ENCODE measurements at places on chromosomes 3 and 15.

GRCh38 chr3:147421184-147421912 is 12.2 kb downstream of the ZIC1 start:
- DNase-seq = no peak

DNA sequence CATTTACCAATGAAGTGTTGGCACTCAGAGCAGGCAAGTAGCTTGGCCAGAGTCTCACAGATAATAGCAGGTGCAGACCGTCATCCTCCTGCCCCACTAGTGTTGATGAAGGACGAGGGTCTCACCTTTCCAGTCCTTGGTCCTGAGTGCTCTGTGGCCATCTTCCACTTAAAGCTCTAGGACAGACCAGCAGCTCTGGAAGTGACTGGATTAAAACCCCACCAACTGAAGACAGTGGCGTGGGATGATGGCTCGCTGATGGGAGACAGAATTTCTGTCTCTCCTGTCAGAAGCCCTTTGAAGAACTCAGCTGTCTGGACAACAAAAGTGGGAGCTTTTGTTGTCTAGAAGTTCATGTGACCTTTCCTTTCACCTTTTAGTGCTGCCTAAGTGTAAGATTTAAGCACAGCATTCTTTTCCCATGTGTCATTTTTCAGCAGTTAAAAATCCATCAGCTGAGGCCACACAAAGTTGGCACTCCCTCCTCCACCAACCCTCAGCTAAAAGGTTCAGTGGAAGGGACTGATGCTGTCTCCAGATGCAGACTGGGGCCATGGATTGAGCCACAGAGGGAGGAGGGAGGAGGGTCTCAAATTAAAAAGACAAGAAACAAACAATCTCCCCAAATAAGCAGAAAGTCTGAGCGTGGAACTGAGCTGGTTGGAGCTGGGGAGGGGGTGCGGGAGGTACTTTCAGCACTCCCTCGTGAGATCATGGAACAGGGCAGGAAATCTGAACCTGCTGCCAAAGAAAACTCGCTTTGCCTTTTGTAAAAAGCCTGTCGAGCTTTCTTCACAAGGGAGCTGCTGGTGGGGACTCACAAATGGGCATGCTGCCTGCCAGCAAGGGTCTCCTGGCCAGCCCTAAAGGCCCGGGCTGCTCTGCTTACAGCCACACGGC is 148.5 kb upstream of the CTDSPL start:
- no peak for DNase-seq

DNA sequence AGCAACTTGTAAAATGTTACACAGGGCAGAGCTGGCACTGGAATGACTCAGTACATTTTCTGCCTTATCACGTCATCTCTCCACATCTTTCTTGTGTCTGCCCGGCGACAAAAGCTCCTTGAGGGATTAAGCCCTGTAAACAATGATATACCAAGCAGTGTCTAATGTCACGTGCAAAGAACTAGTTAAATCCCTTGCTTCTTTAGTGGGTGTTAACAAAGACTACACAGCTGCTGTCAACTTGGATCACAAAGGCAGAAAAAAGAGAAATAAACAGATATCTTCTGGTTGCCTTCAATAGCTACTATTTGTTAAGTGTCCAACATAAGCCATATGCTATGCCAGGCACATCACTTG is 48.1 kb upstream of the FRMD4B start:
- DNase-seq = no peak

DNA sequence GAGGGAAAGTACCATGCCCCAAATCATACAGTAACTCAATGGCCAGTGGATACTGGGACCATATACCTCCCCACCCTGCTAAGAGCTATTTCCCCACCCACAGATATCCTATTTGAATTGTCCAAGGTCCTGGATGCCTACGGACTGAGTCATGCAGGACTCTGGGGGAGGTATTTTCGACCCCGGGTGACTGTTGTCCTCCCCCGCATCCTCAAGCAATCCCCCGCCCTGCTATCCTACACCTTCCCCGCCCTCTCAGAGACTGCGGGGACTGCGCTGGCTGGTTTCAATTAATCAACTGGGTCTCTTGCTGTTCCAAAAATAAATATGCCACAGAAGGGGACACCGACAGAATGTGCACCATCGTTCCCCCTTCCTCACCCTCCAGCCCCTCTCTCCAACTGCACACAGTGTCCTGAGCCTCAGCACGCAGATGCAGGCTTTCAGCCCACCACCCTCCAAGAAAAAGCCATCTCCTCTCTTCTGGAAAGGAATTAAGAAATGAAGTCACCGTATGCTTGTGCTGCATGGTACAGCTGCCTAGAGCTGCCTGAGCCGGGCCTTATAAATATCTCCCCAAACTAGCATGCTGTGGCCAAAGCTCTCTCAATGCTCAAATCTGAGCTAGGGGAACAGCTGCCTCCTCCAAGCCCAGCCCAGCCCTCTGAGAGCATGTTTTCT is 8.1 kb downstream of the CAV3 start:
- no peak for DNase-seq

DNA sequence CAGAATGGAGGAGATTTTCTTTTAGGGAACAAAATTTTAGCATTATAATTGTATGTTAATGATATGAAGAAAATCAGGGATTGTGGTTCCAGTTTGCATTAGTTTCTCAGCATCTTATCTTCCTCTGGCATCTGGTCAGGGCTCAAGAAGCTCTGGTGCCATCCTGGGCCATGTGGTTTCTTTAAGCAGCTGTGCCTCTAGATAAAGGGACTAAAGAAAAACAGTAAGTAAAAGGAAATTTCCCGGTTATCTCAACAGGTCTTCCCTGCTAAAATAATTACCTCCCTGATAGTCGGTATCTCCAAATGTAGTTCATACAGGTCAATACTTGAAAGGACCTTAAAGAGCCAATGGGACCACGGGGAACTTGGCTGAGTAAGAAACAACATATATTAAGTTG is 375.1 kb upstream of the RBMS3 start:
- DNase-seq = no peak

- DNase-seq = no peak
Measured at GRCh38 chr3:46116996-46117395, 89.7 kb upstream of the XCR1 start.

DNA sequence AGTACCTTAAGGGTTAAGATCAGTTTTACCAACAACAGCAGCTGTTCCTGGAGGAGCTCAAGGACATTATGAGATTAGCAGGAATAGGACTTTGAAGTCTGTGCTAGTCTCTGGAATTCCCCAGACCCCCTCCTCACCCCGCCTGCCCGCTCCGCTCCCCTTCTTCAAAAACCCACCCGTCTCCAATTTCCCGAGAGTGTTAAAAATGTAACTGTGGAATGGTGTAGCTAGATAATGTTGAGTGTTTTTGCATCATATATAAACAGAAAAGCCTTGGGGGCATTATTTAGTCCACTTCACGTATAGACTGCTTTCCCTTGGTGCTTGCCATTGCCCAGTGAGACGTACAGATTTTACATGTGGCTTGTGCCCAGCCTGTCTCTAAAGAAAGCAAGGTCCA is 65.0 kb upstream of the SEMA6D start:
- no peak for DNase-seq

- DNase-seq = no peak
Measured at GRCh38 chr3:48738926-48739616, 22.1 kb upstream of the IP6K2 start.

DNA sequence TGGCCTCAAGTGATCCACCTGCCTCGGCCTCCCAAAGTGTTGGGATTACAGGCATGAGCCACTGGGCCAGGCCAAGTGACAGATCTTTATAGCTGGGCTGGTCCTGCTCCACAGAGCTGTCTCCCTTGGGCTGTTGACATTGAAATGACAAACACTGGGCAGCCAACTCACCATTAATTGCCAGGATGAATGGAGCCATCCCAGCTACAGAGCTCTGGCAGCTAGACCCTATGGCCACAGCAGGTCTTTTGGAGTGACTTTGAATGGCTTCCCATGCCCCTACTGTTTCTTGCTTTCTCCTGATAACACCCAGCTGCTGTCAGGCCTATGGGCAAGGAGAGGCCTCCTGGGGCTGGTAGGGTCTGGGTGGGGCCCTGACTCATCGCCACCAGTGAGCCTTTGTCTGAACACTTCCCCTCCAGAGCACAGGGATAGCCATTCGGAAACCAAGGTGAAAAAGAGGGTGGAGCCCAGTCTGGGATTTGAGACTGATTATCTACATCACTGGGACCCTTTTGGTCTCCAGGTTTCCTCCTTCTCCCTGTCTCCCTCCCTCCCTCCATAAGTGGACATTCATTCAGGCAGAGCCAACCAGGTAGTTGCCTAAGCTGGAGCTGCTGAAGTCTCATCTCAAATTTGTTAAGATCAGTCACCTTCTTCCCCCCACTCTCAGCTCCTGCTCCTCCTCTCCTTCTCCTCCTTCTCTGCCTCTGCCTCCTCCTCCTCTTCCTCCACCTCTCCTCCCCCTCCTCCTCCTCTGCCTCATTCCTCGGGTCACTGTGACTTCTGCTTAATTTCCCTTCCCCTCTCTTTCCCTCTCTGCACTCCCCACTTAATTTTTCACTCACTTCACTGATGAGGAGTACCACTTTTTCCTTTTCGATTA is 34.0 kb downstream of the BHLHE40 start:
- DNase-seq = peak; percentile 73

DNA sequence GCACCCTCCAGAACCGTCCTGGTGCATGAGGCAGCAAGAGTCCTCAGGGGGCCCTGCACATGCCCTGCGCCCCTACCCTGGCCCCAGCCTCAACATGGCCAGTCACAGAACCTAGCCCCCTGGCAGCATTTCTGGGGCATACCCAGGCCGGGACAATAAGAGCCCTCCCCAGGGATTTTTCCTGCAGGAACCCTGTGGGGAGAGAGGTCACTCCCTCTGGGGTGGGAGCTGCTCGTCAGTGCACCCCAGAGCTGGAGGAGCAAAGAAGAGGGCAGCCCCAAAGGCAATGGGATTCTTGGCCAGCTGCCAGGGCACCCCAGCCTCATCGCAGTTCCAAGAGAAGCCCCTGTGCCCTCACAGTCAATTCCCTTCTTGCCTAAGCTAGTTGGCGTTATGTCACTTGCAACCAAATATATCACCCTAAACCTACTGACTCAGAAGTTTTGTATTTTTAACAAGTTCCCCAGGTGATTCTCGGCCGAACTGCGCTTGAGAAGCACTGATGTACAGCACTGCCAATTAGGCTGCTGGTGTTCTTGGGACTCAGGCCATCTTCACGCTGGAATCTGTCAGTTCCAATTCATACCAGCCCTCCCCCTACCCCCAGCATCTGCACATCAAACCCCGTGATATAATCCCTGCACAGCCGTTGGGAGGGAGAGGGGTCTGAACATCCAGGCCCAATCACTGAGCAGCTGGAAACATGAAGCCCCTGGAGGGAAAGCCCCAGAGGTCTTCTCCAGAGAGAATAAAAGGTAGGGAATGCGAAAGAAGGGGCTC is 87.5 kb upstream of the PRR20G start:
- no peak for DNase-seq

GRCh38 chr3:119098619-119099222 is 47.2 kb upstream of the TEX55 start:
- no peak for DNase-seq

DNA sequence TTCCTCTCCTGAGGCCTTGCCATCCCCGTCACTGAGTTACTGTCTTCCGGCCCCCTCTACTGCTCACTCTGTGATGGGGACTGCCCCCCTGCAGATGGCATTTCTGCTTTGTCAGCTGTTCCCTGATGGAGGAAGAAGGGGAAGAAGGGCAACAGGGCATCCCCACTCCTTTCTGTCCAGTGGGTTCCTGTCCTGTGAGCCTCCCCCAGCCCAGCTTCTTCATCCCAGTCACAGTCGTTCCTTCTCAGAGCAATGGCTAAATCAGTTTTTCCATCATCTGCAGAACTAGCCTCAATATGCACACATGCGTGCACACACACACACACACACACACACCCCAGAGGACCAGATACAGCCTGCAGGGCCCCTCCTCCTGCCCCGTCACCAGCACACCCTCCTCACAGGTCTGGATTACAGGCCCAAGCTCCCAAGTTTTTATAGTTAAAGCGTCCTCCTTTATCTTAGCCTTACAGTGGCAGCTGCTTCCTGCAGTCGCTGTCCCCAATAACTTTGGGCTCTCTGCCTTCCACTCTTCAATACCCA is 21.4 kb downstream of the ALDH1L1 start:
- no peak for DNase-seq

- DNase-seq = no peak
Measured at GRCh38 chr3:188229177-188229576, 75.2 kb downstream of the LPP start.

DNA sequence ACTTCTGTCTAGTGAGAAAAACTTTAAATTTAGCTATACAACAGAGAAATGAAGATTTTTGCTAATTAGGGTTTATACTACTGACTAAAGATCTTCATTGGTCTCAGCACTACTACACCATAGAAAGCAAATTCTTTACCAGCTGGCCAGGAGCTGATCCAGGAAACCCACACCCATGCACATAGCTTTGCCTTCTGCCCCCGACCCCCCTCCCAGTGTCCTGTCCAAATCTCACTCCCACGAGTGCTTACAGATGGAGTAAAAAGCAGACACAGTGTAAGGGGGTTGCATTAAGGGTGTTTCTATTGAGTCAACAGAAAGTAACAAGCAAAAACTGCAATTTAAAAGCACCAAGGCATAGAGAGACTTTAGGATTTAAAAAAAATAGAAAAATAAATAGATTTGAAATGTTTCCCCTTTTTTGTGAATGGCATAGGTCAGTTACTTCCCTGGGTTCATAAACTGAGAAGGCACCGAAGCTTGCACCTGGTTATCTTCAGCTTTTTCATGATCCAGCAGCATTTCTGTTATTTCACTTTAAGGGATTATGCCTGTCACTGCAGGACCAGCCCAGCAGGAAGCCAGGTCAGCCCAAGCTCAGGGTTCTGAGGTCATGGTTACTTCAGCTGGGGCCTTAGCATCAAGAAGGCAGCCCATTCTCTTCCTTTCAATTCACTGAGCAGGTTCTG is 124.3 kb downstream of the CTNNB1 start:
- no peak for DNase-seq

GRCh38 chr3:170355738-170356595 is 1.5 kb upstream of the SKIL start:
- DNase-seq = peak; percentile 67

- DNase-seq = no peak
Measured at GRCh38 chr3:84891851-84892250, 66.9 kb upstream of the CADM2 start.

GRCh38 chr3:12946649-12947316 is 105.4 kb upstream of the RPL32 start:
- DNase-seq = no peak

DNA sequence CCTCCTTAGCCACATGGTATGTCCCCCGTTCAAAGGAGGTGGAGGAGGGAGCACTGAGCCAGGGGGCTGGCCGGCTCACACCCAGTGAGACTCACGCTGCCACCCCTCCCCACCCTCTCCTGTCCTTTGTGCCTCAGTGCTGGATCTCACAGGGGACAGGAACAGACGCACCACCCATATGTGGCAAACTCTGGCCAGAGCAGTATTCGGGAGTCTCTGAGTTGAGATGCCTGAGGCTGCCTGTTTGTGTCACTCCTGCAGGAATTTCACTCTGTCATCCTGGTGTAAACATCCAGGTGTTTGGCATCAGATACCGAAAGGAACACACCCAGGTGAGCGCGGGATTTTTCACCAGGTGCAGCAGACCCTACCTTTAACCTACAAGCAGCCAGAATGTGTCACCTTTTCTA is 25.7 kb downstream of the RGMA start:
- DNase-seq = no peak
